ENCODE measurements at places on chromosomes 3 and 15.

- DNase-seq: no peak
Measured at GRCh38 chr3:184725176-184725719, 13.4 kb upstream of the MAGEF1 start.

DNA sequence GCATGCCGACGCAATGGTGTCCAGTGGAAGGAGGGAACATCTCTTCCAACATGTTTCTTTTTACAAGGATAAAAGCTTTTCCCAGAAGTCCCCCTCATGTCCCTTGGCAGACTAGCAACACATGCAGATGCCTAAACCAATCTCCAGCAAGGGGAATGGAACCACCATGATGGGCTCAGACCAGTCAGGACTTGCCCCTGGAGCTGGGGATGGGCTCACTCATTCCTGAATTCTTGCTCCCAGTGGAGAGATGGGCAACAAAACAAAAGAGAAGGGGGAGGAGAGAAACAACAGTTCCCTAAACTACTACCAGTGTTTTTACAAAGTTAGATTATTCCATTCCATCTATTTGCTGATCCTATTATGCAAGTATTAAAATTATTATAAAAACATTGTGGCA is 76.8 kb upstream of the OXTR start:
- no peak for DNase-seq

GRCh38 chr15:39642011-39642640 is 61.2 kb downstream of the THBS1 start:
- no peak for DNase-seq

DNA sequence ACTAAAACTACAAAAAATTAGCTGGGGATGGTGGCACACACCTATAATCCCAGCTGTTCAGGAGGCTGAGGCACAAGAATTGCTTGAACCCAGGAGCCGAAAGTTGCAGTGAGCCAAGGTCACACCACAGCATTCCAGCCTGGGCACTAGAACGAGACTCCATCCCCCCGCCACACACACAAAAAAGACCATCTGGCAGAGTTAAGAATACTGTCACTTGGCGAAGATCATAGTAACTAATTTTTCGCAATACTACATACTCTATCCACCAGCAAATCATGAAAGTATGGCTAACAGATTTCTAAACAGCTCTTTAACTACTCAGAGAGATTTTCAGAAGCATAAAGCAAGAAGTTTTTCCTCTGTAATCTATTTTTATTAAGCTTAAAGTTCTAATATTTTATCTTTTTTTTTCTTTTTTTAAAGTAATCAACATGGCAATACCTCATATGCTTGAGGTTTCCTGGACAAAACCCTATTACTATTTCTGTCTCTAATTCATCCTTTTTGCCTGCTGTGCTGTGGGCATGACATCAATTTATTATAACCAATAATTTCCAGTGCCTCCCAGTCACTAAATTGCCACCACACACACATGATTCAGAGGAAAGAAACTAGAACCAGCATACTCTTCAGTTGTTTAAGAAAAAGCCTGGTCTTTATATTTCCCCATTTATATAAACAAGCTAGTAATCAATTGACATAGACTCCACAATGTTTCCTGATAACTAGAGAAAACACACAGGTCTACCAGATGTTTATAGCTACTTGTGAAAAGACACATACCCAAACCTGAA is 46.9 kb downstream of the CHSY1 start:
- no peak for DNase-seq

DNA sequence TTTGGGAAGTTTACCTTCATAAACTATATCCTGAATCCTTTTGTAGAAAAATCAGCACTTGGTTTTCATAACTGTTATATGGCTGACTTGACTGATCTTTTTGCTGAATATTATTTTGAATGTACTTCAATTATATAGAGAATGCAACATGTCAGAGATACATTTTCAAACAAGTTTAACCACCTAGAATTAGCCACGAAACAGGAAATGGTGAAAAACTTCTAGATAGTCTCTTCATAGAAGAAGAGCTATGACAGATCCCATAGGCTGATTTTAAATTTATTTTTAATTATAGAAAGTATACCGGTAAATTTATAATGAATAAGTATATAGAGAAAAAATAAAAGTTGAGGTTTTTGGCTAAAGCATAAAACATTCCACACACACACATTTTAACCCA is 436.8 kb upstream of the DPPA4 start:
- DNase-seq: no peak

- no peak for DNase-seq
Measured at GRCh38 chr15:50176869-50177268, 5.1 kb upstream of the SLC27A2 start.

- no peak for DNase-seq
Measured at GRCh38 chr15:63502137-63502766, 2.1 kb upstream of the USP3 start.

GRCh38 chr3:118813472-118813871 is 221.2 kb downstream of the IGSF11 start:
- no peak for DNase-seq

GRCh38 chr15:100113351-100114080 is 228.3 kb downstream of the ADAMTS17 start:
- DNase-seq: no peak

DNA sequence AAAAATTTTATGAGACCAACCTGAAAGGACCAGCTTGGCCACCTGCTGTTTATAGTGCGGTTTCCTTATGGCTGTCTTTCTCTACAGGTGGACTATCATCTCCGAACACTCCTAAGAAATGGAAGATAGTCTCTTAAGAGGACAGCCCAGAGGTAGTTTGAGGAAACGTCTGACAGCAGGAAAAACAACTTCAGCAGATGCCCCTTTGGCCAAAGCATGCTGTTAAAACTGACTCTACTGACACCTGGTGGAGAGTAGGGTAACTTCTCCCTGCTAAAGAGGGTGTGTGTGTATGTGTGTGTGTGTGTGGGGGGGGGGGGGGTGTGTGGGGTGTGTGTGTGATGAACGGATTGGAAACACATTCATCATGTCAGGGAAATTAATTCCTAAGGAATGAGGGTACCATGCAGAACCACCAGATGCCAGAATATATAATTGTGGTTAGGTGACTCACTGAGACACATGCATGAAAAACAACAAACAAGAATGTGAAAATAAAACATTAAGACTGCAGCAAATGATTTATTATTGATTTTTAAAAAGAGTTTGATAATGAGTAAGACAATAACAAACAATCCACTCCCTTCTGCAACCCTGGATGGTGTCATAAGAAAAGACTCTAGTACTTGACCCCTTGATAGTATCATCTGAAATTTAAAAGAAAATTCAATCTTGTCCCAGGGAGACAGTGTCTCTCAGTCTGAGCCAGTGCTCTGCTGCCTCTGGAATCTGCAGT is 256.5 kb downstream of the THRB start:
- peak; percentile 81 for DNase-seq

DNA sequence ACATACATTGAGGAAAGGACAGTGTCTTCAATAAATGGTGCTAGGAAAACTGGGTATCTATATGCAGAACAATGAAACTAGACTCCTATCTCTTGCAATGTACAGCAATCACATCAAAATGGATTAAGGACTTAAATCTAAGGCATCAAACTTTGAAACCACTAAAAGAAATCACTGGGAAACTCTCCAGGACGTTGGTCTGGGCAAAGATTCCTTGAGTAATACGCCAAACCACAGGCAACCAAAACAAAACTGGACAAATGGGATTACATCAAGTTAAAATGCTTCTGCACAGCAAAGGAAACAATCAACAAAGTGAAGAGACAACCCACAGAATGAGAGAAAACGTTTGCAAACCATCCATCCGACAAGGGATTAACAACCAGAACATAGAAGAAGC is 14.5 kb downstream of the LAMP3 start:
- DNase-seq: no peak

GRCh38 chr15:26421065-26421464 is 351.8 kb downstream of the GABRB3 start:
- DNase-seq: no peak

DNA sequence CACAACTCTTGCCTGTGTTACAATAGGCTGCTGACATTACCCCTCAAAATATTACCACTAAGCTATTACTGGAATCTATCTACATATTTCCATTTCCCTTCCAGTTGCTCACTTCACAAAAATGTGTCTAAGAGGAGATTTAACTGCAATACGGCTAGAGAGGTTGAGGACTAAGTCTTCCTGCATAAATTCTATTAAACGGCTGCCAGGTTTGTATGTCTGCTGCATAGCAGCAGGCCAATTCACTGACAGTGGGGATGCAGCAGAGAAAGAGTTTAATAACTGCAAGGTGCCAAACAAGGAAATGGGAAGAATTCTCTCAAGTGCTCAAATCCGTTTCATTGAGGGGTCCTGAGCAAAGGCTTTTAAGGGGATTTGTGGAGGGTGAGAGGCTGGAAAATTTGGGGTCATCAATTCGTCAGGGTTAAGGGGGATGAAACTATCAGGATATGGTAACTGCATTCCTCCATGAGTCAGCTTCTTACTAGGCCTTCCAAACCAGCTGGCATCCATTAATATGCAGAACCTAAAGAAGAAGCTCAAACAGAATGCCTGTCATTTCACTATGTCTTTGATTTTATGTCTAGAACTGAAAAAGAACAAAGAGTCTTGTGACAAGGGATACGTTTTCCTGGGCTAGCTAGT is 675.6 kb downstream of the TBL1XR1 start:
- no peak for DNase-seq

DNA sequence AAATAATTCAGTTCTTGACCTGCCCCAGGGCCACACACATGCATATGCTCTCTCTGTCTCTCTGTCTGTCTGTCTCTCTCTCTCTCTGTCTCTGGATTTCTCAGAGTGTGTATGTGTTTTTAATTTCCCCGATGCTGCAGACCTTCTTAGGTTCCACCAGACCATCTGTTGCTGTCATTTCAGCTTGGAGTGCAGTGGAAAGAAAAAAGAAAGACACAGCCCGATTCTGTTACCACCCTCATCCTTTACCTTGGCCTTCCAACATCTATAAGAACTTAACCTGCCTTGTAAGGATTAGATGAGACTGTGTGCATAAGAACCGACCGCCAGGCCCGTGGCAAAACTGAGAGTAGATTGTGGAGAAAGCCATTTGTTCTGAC is 9.7 kb upstream of the PGPEP1L start:
- DNase-seq: no peak

DNA sequence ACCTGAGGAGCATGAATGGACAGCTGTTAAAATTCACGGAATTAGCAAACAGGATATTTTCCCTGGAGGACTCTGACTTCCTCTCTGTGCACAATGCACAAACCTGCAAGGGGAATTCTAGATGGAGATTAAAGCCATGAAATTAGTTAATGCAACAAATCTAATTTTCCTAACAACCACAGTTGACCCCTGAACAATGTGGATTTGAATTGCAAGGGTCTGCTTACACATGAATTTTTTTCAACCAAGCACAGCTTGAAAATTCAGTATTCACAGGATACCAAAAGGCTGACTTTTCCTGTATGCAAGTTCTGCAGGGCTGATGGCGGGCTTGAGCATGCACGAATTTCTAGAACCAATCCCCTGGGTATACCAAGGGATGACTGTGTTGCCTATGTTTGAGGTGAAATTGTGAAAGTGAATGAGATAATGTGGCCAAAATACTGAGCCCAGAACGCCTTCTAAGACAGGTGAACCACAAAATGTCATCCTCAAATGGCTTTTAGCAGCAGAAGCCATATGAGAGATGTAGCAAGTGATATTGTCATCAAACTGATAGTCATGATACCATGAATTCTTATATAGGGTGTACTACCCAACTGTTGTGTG is 52.5 kb downstream of the COL8A1 start:
- DNase-seq: no peak

DNA sequence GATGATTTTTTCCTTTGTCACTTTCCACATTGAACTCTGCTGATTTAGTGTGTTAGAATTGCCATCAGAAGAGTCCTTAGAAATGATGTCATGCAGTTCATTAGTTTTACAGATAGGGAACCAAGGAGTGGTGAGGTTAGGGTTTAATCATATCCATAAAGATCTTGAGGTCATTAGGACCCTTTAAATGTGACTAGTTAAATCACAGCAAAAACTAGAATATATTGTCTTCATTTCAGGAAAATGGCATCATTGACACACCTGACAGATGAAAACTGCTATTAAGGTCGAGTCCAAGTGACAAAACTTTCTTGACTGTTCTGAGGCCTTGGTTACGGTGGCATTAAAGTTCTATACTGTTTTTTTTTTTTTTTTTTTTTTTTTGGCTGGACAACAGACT is 50.5 kb downstream of the MBNL1 start:
- DNase-seq: no peak

GRCh38 chr15:90240856-90241255 is 6.8 kb downstream of the GDPGP1 start:
- DNase-seq: no peak

GRCh38 chr3:25548836-25549235 is 115.9 kb downstream of the TOP2B start:
- DNase-seq: no peak

DNA sequence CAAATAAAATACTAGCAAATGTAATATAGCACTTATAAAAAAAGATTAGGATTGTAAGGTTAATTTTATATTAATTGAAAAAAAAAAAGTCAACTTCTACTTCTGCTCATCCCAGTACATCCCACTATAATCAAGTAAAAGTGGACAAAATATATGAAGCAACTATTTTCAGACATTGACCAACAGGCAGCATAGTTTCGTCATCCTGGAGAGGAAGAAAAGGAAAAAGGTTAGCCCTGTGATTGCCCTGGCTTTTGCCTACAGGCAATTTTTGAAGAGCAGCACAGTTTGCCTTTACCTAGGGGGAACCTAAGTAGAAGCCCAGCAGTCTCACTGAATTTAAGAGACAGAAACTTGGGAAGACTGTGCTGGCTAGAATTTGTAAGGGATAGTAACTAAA is 52.2 kb upstream of the ACTC1 start:
- DNase-seq: no peak

- no peak for DNase-seq
Measured at GRCh38 chr3:10310578-10310977, 10.3 kb downstream of the SEC13 start.

DNA sequence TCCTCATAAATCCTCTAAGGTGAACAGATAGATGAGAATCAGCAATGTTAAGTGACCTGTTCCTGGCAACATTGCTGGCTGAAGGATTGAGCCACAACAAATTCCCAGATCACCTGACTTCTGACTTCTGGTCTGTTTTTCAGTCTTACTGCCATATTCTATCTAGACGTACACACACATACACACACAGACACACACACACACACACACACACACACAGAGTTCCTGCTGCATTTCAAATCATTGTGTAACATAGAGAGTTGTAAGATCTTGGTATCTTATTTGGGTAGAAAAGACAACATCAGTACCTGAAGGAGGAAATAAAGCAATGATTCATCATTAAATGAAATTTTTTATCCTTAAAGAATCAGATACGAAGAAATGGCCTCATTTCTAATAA is 342.6 kb downstream of the MFSD1 start:
- no peak for DNase-seq

- DNase-seq: no peak
Measured at GRCh38 chr3:171236265-171237008, 209.9 kb upstream of the SLC2A2 start.

- DNase-seq: no peak
Measured at GRCh38 chr15:41010345-41010744, 57.1 kb downstream of the CHAC1 start.

DNA sequence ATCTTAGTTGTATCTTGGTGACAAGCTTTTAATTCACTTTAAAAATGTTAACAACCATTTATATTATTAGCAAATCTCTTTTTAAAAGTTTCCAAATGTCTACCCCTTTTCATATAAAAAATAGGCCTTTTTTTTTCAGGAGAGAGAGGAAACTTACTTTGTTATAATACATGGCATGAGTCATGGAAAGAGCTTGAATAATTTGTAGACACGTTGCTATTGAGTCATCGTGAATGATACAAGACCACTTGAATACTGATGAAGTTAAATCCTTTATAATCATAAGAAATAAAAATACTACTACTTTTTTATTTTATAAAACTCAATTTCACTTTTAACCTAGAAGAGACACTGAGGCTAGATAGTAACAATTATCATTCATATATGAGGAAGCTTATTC is 70.3 kb upstream of the BBX start:
- no peak for DNase-seq
